ENCODE measurements at places on chromosomes 4 and X. TPM values are rescaled to one million over a fixed set of nuclear protein-coding genes. Genes with fewer than 3 reads are reported as not detected.

DNA sequence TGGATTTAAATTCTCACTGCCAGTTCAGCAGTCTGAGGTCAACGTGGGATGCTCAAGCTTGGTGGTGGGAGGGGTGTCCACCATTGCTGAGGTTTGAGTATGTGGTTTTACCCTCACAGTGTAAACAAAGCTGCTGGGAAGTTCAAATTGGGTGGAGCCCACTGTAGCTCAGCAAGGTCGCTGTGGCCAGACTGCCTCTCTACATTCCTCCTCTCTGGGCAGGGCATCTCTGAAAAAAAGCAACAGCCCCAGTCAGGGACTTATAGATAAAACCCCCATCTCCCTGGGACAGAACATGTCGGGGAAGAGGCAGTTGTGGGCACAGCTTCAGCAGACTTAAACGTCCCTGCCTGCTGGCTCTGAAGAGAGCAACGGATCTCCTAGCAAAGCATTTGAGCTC, 14.9 kb upstream of the RRAGB start:
- DNase-seq, result no peak

- DNase-seq, result no peak
These were observed 145.9 kb downstream of the CPEB2 start for GRCh38 chr4:15148199-15148598.

GRCh38 chrX:135295238-135295943, 13.9 kb upstream of the ETDC start:
- DNase-seq, result no peak

CHRDL1 gene
- total RNA-seq, result not detected

TMEM35A gene
- 3.5 TPM for total RNA-seq

DNA sequence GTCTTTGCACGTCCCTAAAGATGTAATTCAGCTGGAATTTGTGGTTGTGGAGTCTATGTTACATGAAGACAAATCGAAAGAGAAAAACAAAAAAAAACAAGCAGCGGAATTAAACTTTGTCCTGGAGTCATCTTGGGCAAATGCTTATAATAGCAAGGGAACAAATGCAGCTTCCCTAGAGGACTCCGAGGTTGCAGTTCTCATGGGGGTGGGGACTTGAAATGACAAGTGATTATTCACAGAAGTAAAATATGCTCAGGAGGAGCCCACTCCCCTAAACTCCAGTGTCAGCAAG, 362.4 kb downstream of the ARHGAP24 start:
- DNase-seq, result peak; percentile 63

GRXCR1 gene
- not detected for total RNA-seq

GRCh38 chr4:4919927-4920326, 60.5 kb downstream of the MSX1 start:
- no peak for DNase-seq

DNA sequence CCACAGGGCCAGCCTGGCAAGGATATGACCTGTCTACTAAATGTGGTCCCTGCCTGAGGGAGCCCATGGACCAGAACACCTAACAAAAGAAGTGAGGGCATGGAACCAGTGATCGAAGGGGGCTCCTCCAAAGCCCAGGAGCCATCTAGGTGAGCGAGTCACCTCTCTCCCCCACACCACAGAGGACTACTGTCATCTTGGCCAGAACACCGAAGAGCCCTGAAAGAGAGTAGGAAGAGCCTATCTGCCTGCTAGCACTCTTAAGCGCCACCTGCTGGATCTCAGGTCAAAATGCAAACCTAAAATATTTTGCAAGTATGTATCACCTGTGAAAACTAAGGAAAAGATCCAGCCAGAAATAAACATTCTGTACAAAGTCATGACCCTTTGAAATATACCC, 137.9 kb upstream of the ZXDB start:
- DNase-seq, result peak; percentile 0

RPS6KA3 gene
- 21.3 TPM for total RNA-seq

TCEAL2 gene
- not detected for total RNA-seq

RTL3 gene
- 0.29 TPM for total RNA-seq

- DNase-seq, result no peak
These were observed 179.3 kb upstream of the STS start for GRCh38 chrX:6968231-6968630.

MFAP3L gene
- total RNA-seq, result 10.2 TPM

PNMA5 gene
- not detected for total RNA-seq

- peak; percentile 42 for DNase-seq
These were observed 25.9 kb downstream of the CFAP299 start for GRCh38 chr4:80361329-80361900.

- DNase-seq, result no peak
These were observed 39.8 kb downstream of the DTHD1 start for GRCh38 chr4:36321176-36321575.

GSPT2 gene
- 9.5 TPM for total RNA-seq

DNA sequence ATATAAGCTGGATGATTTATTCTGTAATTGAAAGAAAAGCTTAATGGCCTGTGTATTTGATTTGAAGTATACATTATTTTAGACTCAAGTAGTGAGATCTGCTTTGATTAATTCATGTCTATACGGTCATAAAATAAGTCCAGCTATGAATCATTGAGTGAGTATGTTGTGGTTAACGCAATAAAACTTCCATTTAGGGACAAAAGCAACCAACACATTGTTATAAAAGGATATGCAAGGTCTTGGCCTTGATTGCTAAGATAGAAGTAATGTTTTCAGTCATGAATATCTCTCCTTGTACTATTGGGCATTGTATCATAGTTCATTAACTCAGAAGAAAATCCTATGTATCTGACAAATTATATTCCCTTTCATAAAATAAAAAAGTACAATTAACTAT, 162.1 kb downstream of the EPHA5 start:
- DNase-seq, result peak; percentile 90

ATP8A1 gene
- 0.06 TPM for total RNA-seq

FAM236C gene
- total RNA-seq, result not detected

MND1 gene
- total RNA-seq, result 15.8 TPM

DNA sequence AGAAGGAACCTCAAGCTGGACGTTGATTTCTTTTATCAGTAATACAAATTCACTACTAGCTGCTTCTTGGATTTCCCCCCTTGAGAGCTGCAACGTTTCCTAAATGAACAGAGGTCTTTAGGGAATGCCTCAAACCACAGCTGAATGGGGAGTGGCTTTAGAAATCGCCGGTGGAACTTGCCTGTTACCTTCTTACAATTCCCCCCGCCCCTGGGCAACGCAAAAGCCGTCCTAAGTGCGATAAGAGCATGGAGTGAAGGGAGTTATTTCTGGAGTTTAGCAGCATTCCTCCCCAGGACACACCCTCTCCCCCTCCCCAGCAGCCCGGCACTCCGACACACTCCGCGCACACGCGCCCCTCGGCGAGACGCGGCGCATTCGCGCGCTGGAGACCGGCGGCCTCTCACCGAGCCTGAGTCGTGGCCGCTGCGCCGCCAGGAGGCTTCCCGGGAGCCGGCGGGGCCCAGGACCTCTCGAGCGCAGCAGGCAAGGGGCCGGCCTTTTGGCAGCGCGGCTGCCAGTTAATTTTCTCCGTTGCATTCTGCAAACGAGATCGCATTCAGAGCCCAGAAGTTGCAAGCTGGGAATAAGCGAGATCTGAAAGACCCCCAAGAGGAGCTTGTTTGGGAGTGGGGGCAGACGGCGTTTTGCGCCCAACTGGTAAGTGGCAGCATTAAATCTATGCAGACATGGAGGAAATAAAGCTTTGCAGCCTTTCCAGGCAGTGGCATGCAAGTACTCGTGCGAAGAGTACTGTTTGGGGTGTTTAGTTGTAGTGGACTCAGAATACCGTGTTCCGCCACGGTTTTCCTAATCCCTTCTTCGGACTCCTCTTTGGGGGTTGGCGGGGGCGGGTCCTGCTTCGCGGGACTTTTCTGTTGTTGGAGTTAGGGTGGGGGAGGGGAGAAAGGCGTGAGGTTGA, 134.7 kb downstream of the PALLD start:
- DNase-seq, result peak; percentile 88

DNA sequence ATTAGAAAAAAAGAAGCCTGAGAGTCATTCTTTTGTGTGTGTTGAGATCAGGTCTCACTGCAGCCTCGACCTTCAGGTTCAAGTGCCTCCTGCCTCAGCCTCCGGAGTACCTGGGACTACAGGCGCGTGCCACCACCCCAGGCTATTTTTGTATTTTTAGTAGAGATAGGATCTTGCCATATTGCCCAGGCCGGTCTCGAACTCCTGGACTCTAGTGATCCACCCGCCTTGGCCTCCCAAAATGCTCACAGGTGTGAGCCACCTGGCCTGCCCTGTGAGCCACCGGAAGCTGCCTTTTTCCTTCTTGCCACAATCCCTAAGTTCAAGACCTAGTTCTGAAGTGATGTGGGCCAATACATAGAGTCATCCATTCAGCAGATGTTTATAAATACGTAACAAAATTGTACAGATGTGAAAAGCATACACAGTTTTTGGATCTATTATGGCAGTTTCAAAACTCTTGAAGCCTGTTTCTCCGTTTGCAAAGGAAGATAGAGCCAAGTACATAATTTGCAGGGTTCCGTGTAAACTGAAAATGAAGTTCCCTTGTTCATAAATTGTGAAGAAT, 536 bp upstream of the CTSO start:
- DNase-seq, result no peak

DNA sequence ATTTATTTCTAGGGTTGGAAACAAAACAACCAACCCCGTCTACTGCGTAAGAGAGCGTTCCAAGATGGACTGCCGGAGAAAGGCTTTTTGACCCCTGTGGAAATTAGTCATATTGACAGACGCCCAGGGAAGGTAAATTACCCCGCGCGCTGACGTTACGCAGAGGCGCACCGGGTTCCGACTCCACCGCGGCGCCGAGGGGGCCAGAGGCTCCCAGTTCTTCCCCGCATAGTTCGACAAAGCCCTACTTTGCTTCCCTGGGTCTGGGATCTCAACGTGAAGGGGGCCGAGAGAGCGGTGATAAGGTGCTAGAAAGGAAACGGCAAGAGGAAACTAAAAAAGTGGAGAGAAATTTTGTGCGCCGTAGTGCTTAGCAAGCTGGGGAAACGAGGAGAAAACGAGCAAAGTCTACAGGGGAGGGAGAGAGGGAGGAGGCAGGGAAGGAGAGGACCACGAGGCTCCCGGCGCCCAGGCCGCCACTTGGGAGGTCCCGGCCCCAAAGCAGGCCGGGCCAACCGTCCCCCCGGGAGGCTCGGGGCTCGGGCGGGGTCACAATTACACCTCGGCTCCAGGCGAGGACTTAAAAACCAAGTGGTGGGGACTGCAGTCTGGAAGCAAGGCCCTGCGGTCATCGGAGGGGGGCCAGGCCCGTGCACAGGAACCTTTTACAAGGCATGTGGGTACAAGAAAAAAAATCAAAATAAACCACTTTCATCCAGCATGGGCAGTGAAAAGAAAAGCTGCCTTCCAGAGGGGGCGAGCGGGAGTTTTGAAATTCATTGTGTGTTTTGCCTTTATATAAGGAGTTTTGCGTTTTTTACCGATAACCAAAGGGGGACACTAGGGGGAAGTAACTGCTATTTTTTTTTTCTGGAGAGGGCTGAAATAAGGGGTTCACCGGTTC, 13.2 kb downstream of the HAND2 start:
- no peak for DNase-seq

GRCh38 chr4:77699731-77700210, 94.2 kb downstream of the CXCL13 start:
- peak; percentile 96 for DNase-seq

EFHC2 gene
- total RNA-seq, result 0.17 TPM

GRCh38 chr4:182878633-182879495, 38.3 kb downstream of the DCTD start:
- no peak for DNase-seq

- DNase-seq, result peak; percentile 49
These were observed 50.5 kb downstream of the IL15 start for GRCh38 chr4:141686879-141687278.

DNA sequence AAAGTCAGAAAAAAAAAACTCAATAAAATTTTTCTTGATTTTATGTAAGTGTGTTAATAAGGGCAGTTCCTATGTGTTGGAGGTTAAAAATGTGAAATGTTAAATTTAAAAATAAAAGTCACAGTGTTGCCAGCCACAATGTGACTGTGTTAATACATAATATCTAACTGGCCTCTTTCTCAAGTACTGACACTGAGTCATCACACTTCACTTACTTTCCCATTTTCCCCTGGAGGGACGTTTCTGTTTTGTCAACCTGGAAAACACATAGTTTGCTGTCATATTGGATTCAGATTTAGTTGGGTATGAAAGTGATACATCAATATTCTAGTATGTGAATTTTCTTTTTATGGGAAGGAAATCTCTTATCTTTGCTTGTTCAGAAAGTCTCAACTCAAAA, 46.4 kb downstream of the ARHGEF38 start:
- peak; percentile 43 for DNase-seq

DNA sequence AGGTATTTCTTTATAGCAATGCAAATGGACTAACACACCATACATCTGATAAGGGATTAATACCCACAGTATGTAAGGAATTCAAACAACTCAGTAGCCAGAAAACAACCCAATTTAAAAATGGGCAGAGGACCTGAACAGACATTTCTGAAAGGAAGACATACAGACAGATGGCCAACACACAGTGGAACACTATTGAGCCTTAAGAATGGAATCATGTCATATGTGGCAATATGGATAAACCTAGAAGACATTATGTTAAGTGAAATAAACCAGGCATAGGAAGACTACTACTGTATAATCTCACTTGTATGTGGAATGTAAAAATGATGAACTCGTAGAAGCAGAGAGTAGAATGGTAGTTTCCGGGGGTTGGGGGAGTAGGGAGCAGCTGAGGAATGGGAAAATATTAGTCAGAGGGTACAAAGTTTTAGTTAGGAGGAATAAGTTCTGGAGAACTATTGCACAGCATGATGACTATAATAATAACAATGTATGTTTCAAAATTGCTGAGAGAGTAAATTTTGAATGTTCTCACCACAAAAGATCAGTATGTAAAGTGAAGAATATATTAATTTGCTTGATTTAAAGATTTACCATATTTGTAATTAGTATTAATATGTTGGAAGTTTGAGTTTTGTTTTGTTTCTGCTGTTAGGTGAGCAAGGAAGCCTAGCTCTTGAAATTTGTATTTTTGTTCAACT, 25.2 kb downstream of the WDR44 start:
- peak; percentile 49 for DNase-seq

PRPS1 gene
- 45.8 TPM for total RNA-seq

DNA sequence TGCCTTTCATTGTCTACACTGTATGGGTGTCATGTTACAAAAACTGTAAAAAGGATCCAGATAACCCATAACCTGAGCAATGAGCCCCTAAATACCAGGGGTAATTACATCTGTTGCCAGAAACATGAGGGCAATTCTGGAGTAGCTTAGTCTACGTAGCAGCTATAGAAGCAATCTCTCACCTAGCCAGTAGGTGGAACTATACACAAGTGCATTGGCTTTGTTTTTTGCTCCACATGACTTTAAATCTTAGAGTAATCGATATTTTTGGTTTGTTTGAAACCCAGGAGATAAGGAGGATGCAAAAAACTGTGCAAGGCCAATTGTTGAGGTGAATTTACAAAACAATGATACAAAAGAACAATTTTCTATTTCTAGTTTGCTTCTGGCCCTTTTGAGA, 57.5 kb downstream of the GPR82 start:
- peak; percentile 41 for DNase-seq

CCDC149 gene
- total RNA-seq, result 2.2 TPM

DNA sequence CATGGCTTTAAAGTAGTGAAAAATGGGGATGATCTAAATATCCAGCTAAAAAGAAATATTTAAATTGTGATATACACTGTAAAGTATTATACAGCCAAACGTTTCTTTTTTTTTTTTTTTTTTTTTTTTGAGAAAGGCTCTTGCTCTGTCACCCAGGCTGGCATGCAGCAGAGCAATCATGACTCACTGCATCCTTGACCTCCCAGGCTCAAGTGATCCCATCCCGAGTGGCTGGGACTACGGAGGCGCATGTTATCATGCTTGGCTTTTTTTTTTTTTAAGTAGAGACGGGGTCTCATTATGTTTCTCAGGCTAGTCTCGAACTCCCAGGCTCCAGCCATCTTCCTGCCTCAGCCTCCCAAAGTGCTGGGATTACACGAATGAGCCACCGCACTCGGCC, 17.1 kb downstream of the SMIM14 start:
- DNase-seq, result peak; percentile 91

- no peak for DNase-seq
These were observed 5.8 kb upstream of the USO1 start for GRCh38 chr4:75718529-75718928.

Measured in LHCN-M2 (cell line).